CD4-positive, alpha-beta T cell (primary cell): ENCODE measurements at places on chromosomes 6 and 20. TPM values are rescaled to one million over a fixed set of nuclear protein-coding genes. Genes with fewer than 3 reads are reported as not detected.

NOX3 gene
- not detected for total RNA-seq

NCOA5 gene
- 10.5 TPM for total RNA-seq

CRISP3 gene
- not detected for total RNA-seq

ANKEF1 gene
- total RNA-seq, result 1.3 TPM

C20orf202 gene
- total RNA-seq, result not detected

SLC17A1 gene
- total RNA-seq, result not detected

OVOL2 gene
- not detected for total RNA-seq

SAPCD1 gene
- 2.7 TPM for total RNA-seq

SYNGAP1 gene
- 63.8 TPM for total RNA-seq

PDYN gene
- total RNA-seq, result not detected

LST1 gene
- 8.9 TPM for total RNA-seq

PLTP gene
- total RNA-seq, result not detected

ZNF391 gene
- total RNA-seq, result 1.6 TPM

RNF182 gene
- total RNA-seq, result 0.11 TPM

DCBLD1 gene
- 1.4 TPM for total RNA-seq

TMEM200A gene
- total RNA-seq, result 0.34 TPM

TGIF2 gene
- 34.5 TPM for total RNA-seq

WFDC10B gene
- not detected for total RNA-seq

BIRC7 gene
- total RNA-seq, result not detected

TP53TG5 gene
- 0.36 TPM for total RNA-seq

OR2H1 gene
- not detected for total RNA-seq

LINC00237 gene
- total RNA-seq, result not detected

DOK5 gene
- total RNA-seq, result not detected

MOG gene
- not detected for total RNA-seq

CYP39A1 gene
- total RNA-seq, result not detected

DEFB124 gene
- total RNA-seq, result not detected

TBCC gene
- total RNA-seq, result 67.3 TPM

DHX16 gene
- total RNA-seq, result 16.1 TPM

LSM2 gene
- 12.6 TPM for total RNA-seq

SLC16A10 gene
- total RNA-seq, result 13.4 TPM

RCAN2 gene
- total RNA-seq, result not detected

C6orf15 gene
- total RNA-seq, result not detected

PACRG gene
- 0.81 TPM for total RNA-seq

KCNK16 gene
- total RNA-seq, result not detected

CGA gene
- not detected for total RNA-seq

RIPK1 gene
- total RNA-seq, result 17.3 TPM

PCK1 gene
- total RNA-seq, result not detected

CEP162 gene
- total RNA-seq, result 2.6 TPM

MAFB gene
- 3.7 TPM for total RNA-seq

SLC26A8 gene
- not detected for total RNA-seq

ZNF165 gene
- 5.1 TPM for total RNA-seq

PRDM13 gene
- not detected for total RNA-seq

MDFI gene
- not detected for total RNA-seq

SESN1 gene
- total RNA-seq, result 98.3 TPM

RAMACL gene
- total RNA-seq, result 0.52 TPM

TEAD3 gene
- not detected for total RNA-seq

OR12D3 gene
- not detected for total RNA-seq

SPEF1 gene
- total RNA-seq, result not detected

IP6K3 gene
- total RNA-seq, result not detected

BPIFB1 gene
- not detected for total RNA-seq

C2 gene
- 2.3 TPM for total RNA-seq

TBC1D22B gene
- 6.6 TPM for total RNA-seq

GOPC gene
- 9.7 TPM for total RNA-seq

TRIM26 gene
- total RNA-seq, result 42.1 TPM

DLL1 gene
- 7.1 TPM for total RNA-seq

VWA7 gene
- total RNA-seq, result 1.7 TPM

MAPK13 gene
- total RNA-seq, result 63.5 TPM

LPA gene
- total RNA-seq, result not detected
